ENCODE measurements at places on chromosomes 12 and 14. TPM values are rescaled to one million over a fixed set of nuclear protein-coding genes. Genes with fewer than 3 reads are reported as not detected.

The IRAK3 gene
- total RNA-seq, result 1.2 TPM

The SLCO1B1 gene
- not detected for total RNA-seq

The SERPINA9 gene
- not detected for total RNA-seq

The OR6S1 gene
- total RNA-seq, result not detected

The ANO2 gene
- not detected for total RNA-seq

The LIN7A gene
- 0.56 TPM for total RNA-seq

The CISTR gene
- total RNA-seq, result not detected

The BAZ2A gene
- total RNA-seq, result 42.3 TPM

The TPPP2 gene
- total RNA-seq, result not detected

The POTEM gene
- total RNA-seq, result not detected

The PLBD1 gene
- total RNA-seq, result 2.2 TPM

The NGB gene
- not detected for total RNA-seq

The ABCD4 gene
- total RNA-seq, result 18.1 TPM

Measured in airway epithelial cell (primary cell).